Femur (tissue), 1 donor: ENCODE measurements at places on chromosomes 6 and 20.

DNA sequence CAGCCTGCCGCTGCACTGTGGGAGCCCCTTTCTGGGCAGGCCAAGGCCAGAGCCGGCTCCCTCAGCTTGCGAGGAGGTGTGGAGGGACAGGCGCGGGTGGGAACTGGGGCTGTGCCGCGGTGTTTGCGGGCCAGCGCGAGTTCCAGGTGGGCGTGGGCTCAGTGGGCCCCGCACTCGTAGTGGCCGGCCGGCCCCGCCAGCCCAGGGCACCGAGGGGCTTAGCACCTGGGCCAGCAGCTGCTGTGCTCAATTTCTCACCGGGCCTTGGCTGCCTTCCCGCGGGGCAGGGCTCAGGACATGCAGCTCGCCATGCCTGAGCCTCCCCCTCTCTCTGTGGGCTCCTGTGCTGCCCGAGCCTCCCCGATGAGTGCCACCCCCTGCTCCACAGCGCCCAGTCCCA, 388.1 kb downstream of the PHF3 start:
- DNase-seq: no peak

GRCh38 chr20:63857764-63858392, 3.4 kb upstream of the ABHD16B start:
- peak; percentile 69 for DNase-seq

- DNase-seq: no peak
Measured at GRCh38 chr6:74733830-74734620, 471.8 kb downstream of the COL12A1 start.

DNA sequence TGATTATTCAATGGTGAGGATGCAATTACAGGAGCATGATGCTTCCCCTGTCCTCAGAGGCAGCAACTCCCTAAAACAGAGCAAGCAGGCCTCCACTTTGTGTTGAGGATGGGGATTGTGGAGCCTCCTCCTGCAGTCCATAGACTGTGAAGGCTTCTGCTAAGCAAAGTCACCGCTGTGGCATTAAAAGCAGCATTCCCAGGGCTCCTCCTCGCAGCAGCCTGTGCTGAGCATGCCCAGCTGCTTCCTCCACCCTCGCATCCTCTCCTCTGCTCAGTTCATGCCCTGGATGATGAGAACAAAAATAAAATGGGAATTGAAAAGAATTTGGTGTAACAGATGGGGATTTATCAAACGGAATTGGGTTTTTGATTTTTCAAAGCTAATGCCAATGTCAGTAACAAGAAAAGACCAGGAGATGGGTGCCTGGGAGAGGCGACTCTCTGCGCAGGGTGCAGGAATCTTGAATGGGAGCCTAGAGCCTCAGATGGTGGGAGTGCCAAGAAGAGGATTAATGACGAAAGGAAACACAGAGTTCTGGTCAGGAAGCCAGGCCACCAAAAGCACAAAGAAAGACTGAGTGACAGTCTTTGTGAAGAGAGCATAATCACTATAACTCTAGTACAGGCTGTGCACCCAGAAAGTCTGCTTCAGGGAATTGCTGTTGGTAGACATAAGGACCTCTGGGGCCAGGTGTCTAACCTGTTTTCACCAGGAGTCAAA, 347.6 kb downstream of the TPBG start:
- no peak for DNase-seq

GRCh38 chr6:132130626-132131298, 179.6 kb upstream of the CCN2 start:
- peak; percentile 86 for DNase-seq

- no peak for DNase-seq
Measured at GRCh38 chr6:45648262-45648620, 270.5 kb upstream of the SUPT3H start.
